Urinary bladder (tissue), 4 donors: ENCODE measurements at places on chromosomes 3 and 15. TPM values are rescaled to one million over a fixed set of nuclear protein-coding genes. Genes with fewer than 3 reads are reported as not detected.

DNA sequence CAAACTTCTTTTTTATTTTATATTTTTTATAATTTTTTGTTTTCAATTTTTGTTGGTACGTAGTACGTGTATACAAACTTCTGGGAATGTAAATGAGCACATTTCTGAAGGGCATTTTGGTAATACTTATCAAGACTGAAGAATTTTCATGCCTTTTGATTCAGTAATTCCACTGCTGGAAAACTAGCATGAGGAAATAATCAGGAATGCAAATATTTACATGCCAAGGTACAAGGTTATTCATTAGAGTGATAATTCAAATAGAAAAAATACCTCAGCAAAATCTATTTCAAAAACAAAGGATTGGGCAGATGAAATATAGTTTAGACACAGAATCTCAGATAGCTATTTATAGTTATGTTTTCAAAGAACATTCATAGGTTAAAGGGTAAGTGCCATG, 128.7 kb downstream of the DMXL2 start:
- no peak for DNase-seq

DNA sequence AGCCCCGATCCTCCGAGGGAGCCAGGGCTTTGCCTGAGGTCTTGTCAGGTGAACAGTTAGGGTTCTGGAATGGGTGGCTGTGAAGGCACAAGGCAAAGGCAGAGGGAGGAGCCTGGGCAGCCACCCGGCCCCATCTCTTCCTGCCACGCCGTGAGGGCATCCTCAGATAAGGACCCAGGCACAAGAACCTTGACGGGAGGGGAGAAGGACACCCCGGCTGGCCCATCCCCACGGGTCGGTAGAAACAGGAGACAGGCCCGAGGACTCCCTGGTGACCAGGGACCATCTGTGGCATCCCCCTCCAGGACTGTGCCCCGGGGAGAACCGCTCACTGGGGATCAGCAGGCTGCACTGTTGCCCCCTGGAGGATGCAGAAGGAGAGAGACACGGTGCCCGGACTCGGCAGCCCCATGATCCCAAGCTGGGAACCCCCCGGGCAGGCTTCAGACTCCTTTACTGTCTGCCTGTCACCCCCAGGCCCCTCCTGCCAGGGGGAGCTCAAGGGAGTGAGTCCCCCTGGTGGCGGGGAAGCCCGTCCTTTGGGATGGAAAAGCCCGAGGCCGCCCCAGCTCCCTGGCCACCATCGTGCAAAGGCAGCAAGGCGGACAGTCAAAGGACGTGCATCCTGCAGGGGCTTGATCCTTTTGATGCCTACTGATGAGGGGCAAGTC, 12.3 kb upstream of the PCSK6 start:
- DNase-seq: no peak

Gene ZNF80
- not detected for total RNA-seq

- no peak for DNase-seq
Observed at GRCh38 chr3:23713641-23714040, 92.1 kb upstream of the UBE2E1 start.

- no peak for DNase-seq
Observed at GRCh38 chr3:45604066-45604465, 9.5 kb downstream of the LIMD1 start.

GRCh38 chr3:190619761-190620160, 105.9 kb downstream of the IL1RAP start:
- no peak for DNase-seq

GRCh38 chr3:79111375-79112052, 656.3 kb downstream of the ROBO1 start:
- no peak for DNase-seq

GRCh38 chr3:30873671-30874070, 20.8 kb downstream of the GADL1 start:
- DNase-seq: no peak

GRCh38 chr3:58044691-58045483, 36.7 kb downstream of the FLNB start:
- no peak for DNase-seq

DNA sequence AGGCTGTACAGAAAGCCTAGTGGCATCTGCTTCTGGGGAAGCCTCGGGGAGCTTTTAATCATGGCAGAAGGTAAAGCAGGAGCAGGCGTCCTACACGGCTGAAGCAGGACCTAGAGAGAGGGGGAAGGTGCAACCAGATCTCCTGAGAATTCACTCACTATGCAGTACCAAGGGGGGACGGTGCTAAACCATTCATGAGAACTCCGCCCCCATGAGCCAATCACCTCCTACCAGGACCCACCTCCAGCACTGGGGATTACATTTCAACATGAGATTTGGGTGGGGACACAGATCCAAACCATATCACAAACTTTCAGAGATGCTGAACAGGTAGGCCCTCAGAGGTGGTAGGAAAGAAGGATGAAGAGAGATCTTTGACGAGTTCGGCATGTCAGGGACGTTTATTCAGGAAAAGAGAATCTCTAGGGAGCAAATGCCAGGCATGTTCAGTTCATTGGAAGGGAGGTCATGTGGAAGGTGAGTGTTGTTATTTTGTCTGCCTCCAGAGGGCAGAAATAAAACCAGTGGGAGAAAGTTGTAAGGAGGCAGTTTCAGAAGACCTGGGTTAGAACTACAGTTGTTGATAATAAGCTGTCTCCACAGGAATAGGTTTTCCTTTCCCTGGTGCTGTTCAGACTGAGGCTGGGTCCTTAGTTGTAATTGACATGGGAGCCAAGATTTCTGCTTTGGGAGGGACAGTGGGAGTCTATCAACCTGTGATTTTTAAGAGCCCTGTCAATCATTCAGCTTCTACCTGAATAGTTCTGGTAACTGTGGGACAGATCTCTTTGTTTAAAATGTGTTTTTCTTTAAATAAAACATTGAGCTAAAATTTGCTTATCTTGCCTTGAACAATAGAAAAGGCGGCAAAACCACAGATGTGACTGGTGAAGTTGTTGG, 4.3 kb upstream of the FNDC3B start:
- no peak for DNase-seq

Gene ITGA11
- total RNA-seq: 16.6 TPM

GRCh38 chr15:72249142-72249810, 18.3 kb upstream of the PKM start:
- no peak for DNase-seq

DNA sequence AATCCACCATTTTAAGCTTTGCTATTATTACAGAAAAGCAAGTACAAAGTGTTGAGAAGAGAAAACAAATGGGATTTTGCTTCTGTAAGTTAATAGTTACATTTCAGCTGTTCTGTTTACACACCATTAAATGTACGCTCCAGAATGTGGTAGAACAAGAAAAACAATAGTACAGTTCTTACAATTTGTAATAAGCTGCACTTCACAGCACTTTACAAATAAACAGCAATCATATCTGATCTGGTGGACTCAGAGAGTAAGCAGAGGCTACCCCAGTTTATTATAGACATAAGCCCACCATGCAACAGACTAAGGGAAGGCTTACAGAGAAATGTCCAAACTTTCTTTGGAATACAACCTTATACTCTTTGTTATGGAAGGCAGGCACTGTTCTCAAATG, 126.4 kb downstream of the OXSM start:
- DNase-seq: peak; percentile 8

GRCh38 chr3:130671545-130672312, 74.9 kb downstream of the PIK3R4 start:
- DNase-seq: no peak

Gene FANCD2
- 12.1 TPM for total RNA-seq

Gene ZNF860
- total RNA-seq: 9.6 TPM

Gene DPPA2
- not detected for total RNA-seq

DNA sequence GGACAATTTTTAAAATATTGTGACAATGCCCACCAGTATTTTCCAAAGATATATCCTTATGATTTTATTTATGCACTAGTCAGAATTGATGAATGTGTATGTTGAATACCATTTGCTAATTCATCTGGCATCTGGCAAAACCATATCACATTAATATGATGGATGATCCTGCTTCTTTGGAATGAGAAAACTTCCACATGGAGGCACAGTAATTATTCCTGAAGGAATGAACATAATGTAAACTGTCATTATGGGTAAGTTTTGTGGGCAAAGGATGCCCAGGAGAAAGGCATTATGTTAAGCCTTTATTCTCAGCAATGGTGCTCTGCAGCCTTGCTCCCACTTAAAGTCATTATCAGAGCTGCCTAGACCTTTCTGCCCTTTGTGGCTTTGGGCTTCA, 113.0 kb upstream of the MME start:
- DNase-seq: no peak

DNA sequence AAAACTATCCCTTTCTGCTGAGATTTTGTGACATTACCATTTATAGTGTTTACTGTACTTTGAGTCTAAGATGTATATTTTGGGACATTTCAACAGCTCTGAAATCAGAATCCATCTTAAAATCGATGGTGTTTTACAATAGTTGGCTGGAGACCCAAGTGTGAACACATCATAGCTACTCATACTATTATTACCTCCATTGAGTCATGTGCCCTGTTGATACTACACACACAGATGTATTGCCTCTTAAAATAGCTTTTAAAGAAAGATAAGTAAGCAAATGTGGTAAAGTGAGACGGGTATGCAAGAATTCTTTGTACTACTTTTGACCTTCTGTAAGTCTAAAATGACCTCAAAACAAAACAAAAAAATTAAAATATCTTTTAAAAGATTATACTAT, 6.7 kb downstream of the LMOD3 start:
- no peak for DNase-seq

Gene SLC28A2
- total RNA-seq: not detected

DNA sequence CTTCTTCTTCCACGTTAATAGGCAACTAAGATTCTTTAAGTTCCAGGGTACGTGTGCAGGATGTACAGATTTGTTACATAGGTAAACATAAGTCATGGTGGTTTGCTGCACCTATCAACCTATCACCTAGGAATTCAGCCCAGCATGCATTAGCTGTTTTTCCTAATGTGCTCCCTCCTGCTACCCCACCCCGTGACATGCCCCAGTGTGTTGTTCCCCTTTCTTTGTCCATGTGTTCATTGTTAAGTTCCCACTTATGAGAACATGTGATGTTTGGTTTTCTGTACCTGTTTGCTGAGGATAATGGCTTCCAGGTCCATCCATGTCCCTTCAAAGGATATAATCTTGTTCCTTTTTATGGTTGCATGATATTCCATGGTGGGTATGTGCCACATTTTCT, 21.1 kb downstream of the GTF2A2 start:
- no peak for DNase-seq

- peak; percentile 88 for DNase-seq
Observed at GRCh38 chr3:44624749-44625480, at the start of gene ZNF197. TSS of gene ZNF197 (plus strand) at chr3:44625036. CDS start at chr3:44629155, 4,119 bp downstream.

Gene EPHA3
- 158 TPM for total RNA-seq

Gene PIGBOS1
- total RNA-seq: 16.0 TPM

Gene TMOD3
- 53.8 TPM for total RNA-seq

Gene VGLL4
- 77.1 TPM for total RNA-seq

DNA sequence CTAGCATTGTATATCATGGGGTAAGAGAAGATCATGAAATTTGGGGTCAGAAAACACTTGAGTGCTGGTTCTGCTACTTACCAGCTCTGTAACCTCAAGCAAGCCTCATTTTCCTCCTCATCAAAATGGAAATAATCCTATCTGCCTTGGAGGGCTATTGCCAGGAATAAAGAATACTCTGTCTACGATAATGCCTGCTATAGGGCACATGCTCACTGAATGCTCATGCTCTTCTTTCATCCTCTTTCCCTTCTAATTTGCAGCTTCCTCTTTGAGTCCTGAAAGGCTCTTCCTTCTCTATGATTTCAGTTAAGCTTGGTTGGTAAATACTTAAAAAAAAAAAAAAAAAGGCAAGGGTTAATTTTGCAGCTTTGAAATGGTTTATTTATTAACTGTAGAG, 12.8 kb downstream of the RTP1 start:
- DNase-seq: no peak

Gene HTR3E
- total RNA-seq: not detected

- DNase-seq: no peak
Observed at GRCh38 chr3:171346582-171347300, 113.5 kb downstream of the TNIK start.

DNA sequence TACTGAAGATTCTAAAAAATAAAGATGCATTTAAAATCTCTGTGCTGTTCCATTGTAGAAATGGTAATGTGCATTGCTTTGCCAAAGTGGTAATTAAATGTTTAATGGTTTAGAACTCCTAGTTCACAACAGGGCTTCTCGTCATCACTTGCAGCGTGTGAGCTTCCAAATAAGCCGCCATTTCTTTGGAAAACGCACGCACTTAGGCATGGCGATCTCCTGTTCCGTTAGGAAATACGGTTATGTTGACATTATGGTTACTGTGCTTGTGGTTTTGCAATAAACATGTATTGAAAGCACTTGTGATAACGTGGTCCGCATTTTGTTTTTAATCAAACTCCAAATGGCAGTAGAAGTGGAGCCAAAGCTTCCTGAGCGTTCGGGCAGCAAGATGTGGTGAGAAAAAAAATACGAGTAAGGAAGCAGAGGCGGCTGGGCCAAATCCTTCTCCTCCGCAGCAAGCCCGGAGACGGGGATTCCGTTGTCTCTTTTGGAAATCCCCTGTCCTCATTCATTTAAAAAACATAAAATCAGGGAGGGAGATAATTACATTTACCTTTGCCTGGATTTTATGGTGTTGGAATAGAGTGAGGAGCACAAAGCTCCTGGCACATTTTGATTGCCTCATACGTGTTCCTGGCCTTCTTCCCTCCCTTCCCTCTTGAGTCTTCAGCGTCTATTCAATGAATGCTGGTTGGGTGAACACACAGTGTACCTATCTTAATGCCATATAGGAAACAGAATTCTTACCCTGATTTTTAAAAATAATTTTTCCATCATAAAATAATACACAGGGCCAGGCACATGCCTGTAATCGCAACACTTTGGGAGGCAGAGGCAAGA, 97.5 kb downstream of the SLC49A4 start:
- DNase-seq: no peak

Gene LRRIQ4
- not detected for total RNA-seq
